Head of caudate nucleus (tissue), 42 donors: ENCODE measurements at places on chromosomes 3 and 15.
A peak's percentile ranks its signal among the peaks of the same experiment; 100 is the strongest.

DNA sequence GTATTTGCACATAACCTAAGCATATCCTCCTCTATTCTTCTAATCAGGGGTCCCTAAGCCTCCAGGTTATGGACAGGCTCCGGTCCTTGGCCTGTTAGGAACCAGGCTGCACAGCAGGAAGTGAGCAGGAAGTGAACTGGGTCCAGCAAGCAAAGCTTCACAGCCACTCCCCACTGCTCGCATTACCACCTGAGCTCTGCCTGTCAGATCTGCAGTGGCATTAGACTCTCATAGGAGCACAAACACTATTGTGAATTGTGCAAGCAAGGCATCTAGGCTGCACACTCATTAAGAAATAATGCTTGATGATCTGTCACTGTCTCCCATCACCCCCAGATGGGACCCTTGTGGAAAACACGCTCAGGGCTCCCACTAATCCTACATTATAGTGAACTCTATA is 9.8 kb downstream of the MSL2 start:
- DNase-seq, result no peak

- no peak for DNase-seq
Observed at GRCh38 chr3:133576169-133576568, 2.7 kb downstream of the CDV3 start.

- DNase-seq, result no peak
Observed at GRCh38 chr3:151501171-151501922, 40.5 kb upstream of the IGSF10 start.

DNA sequence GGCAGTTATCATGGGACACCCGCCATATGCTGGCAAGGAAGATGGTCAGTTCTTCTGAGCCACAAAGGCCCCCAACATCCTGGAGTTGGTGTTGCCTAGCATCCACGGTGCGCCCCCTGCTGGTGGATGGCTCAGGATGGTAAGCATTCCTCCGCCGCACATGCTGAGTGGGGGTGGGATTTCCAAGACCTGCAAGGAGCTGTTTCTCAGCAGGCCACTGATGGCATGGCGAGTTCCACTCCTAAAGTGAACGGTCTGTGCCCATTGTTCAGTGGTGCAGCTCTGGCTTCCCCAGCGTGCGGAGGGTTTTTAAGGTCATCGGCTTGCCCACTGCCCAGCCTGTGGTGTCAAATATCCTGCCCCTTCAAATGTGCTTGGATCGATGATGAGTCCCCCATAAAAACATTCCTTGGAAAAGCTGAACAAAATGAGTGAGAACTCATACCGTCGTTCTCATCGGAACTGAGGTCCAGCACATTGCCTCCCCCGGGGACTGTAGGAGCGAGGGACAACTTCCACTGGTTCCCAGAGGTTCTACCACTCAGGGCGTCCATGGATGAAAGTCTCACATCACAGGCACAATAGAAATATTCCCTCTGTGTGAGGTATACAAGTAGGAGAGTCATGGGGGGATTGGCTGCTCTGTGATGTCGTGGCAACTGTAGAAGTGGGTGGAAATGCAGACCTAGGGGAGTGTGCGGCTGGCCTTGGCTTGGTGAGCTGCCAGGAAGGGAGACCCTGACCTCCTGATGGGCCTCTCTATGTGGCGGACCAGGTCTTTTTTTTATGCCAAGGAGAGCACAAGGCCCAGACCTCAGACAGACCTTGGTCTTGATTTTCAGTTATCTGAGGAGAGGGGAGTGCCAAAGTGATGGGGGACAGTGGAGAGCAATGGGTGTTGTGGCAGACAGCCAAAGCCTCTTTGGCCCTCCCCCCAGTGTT is 102.0 kb downstream of the SNRPN start:
- peak; percentile 6 for DNase-seq

DNA sequence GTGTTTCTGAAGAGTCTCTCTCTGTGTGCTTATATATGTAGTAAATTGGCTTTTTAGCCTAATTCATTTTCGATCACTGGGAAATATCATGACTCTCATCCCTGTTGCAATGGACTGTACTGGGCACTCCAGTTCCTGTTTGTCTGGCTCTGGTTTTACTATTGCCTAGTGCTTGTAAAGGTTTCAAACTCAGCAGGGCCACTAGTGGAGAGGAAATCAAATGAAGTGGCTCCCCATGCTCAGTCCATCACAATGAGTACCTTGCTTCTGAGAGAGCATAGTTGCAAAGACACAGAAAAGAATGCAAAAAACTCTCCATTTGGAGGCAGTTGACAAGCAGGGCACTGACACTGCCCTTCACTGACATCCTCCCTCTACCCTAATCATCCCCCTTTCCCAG is 167.8 kb downstream of the TAFA4 start:
- DNase-seq, result no peak

DNA sequence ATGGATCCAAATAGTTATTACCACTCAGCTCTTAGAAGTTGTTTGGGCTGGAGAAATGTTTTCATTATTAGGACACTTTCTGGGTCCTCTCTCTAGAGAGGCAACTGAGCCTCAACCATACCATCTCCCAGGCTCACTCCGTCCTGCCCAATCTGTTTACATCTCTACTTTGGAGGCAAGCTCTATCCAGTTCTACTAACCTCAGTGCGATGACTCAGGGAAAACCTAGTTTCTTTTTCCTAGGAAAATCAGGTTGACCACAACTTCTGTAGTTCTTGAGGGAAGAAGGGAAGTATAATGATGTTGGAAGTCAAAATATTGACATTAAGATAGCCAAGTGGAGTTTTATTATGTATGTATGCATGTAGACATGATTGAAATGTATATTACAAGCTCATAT is 40.4 kb downstream of the LPP start:
- DNase-seq, result no peak

GRCh38 chr3:45002139-45002660 is 23.9 kb upstream of the CLEC3B start:
- DNase-seq, result no peak

DNA sequence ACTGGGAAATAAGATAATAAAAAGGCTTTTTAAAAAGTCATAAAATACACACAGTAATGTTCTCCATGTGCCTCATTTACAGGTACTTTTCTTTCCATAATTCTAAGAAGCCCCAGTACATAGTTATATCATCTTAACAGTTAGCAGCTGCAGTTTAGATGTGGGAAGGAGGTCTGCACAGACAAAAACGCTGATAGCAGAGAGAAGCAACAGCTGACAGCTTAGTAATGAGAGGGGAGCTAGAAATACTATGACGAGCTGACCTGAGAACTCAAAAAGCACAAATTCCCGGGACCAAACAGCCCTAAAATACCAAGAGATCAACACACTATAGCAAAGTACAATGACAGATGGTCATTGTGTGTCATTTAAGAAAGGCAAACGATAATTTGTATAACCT is 36.7 kb upstream of the ARHGEF3 start:
- DNase-seq, result no peak

DNA sequence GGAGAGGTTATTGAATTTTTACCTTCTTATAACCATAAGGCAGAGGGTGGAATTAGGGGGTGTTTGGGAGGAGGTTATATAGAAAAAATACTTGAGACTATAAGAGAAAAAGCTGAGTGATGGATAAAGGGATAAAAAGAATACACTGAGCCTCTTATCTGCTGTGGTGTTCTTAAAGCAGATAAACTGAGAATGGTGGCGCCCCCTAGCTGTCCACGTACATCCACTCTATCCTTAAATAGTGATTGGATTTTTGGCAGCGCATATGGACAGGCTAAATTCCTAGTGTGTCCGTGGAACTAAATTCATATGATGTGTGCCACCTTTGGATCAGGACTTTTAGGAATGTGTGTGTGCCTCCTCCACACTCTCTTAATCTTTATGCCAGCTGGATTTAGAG is 121.1 kb downstream of the OXSM start:
- peak; percentile 56 for DNase-seq

DNA sequence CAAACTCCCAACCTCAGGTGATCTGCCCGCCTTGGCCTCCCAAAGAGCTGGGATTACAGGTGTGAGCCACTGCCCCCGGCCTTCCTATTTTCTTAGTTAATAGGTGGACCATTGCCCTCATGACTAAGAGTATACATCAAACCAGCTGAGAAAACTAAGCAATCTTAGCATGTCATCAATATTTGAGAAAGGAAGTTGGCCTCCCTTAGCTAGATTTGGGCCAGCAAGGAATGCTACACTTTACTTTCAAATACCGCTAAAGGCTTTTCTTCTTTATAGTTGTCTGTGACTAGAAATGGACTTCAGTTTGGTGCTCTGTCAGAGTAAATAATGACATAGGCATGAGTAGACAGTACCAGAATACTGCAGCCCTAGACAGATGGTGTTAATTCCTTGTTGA is 199.3 kb downstream of the GAP43 start:
- DNase-seq, result no peak

DNA sequence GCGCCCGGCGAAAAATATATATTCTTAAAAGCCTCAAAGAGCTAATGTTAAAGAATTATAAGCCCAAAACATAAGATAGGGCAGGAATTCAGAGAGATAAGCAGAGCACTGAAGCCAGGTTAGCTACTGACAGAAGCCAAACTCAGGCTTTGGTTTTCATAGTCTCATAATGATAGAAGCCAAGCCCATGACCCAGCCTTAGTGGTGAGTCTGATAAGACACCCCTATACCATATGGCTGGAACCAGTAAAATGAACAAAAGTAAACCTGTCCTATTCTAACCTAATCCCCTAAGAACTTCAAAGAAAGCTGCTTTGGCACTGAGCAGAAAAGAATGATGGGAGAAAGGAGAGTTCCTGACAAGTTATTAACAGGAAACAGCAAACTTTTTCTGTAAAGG is 25.9 kb downstream of the MYO9A start:
- no peak for DNase-seq

DNA sequence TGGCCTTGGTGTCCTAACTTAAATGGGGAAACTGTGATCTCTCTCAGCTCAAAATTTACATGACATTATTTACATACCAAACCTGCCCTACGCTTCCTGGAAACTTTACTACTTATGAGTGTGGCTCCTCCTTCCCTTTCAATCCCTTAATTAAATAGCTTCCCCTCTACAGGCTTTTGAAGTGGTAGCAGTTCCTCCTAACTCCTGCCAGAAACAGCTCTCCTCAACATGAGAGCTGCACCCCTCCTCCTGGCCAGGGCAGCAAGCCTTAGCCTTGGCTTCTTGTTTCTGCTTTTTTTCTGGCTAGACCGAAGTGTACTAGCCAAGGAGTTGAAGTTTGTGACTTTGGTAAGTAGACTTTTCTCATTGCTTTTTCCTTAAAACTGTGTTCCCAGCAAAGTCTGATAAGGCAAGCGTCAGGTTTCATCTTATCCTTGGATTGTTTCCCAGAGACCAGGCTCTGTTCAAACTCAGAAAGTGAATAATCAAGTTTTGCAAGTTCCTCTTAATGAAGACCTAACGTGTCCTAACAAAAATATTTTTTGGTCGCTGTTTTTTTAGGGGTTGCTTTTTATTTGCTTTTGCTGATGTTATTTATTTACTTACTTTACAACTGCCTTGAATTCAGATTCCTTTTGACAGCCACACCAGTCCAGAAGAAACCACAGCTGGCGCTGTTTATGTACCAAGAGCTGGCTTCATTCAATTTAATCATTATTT is at the start of gene ACP3:
ACP3 (plus strand) TSS at position 179 of the 720 bp plus-strand sequence; CDS start at position 229, 50 bp downstream.
- DNase-seq, result no peak

DNA sequence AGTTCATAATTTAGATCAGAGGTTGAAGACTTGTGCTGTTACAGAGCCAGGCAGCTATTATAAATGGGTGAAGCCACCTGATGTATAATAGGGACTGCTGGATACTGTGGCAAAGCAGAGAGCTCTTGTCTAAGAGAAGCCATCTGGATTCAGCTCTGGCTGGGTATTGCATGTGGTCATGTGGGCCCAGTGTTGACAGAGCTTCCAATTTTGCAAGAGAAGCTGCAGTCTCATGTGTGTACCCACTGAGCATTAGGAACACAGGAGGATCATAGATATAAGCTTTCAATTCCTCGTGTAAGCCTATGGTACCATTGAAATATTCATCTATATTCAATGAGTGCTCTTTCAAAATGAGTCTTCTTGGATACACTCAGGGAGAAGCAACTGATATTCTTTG is 303.9 kb upstream of the SLCO3A1 start:
- no peak for DNase-seq

- no peak for DNase-seq
Observed at GRCh38 chr15:85556618-85556895, 176.2 kb downstream of the AKAP13 start.

DNA sequence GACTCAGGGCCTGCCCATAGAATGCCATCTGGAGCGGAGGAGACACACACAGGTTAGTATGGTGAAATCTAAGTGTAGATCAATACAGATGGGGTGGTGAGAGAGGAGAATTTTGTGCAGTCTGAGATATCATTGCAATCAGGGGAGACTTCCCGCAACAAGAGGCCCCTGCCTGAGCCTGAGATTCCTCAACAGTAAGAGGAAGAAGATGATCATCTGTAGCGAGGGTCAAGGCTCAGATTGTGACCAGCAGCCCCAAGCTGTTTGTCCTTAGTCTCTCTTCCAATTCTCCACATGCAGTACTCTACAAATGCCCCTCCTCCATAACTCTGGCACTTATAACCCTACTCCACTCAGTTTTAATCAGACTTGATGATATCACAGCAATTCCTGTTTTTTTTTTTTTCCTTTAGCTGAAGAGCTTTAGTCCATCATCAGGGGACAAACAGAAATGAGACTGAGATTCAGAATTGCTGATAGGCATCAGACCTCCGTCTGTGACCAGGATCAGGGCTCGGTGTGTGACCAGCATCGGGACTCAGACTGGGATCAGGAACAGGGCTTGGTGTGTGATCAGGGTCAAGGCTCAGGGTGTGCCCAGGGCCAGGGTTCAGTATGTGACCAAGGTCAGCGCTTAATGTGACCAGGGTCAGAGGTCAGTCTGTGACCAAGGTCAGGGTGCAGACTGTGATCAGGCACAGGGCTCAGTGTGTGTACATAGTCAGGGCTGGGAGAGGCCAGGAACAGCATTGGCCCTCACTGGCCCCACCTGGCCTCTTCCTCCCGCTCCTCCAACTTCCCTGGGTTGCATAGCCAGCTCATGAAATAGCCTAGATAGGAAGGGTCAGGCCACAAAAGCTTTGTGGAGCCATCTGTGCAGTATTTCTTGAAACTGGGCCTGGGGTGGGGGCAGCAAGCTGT is 14.1 kb downstream of the LOXL1 start:
- DNase-seq, result no peak

DNA sequence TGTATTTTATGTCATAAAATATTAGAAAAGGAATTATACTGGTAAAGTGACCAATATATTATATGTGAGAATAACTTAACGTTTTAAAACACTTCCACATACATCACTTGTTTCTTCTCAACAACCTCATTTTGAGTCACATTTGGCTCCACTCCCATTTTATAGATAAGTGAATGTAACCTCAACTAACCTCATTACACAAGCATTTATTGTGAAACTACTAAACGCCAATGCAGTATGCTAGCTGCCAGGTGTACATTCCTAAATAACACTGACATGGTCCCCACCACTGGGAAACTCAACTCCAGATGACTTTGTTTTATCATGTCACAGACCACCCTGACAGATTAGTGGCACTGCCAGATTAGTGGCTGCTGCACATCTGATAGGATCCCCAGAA is 249.7 kb upstream of the CNTN4 start:
- DNase-seq, result no peak

DNA sequence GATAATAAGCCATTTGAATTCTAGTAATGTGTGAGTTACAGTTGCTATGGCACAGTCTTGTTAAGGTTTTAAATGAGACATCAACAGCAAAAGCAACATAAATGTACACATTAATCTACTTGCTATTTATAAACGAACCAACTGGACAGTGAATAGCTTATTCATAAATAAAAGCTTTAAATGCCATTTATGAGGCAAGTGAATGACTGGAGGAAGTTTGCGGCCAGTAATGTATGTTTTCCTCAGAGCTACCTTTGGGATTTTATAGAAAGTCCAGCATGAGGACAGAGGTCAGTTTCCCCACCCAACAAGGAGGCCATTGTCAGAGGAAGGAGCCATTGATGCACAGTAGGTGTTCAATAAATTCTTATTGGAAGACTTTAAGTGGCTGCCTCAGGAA is 48.0 kb upstream of the PXYLP1 start:
- no peak for DNase-seq
